A549 treated with DMSO at 1 μM for 4 hours (cell line): ENCODE measurements at places on chromosomes 2 and 18. TPM values are rescaled to one million over a fixed set of nuclear protein-coding genes. Genes with fewer than 3 reads are reported as not detected.

The GNLY gene
- 0.54 TPM in 1 of 5 replicates, not detected in the others for total RNA-seq

The CNTNAP5 gene
- total RNA-seq = not detected in 5 replicates

The PRSS56 gene
- 0.09 to 0.16 TPM (median 0.12 TPM) in 4 of 5 replicates, not detected in the other for total RNA-seq

The GAD1 gene
- total RNA-seq = 0.41 to 1.1 TPM (median 0.68 TPM) in 5 replicates
